ENCODE measurements at places on chromosomes 3 and 15.
A peak's percentile ranks its signal among the peaks of the same experiment; 100 is the strongest.

GRCh38 chr15:50353251-50353974 lies 1.6 kb downstream of the GABPB1 start:
- peak; percentile 61 for DNase-seq

- no peak for DNase-seq
These were observed 175.7 kb downstream of the KLHL25 start for GRCh38 chr15:85618956-85619491.

DNA sequence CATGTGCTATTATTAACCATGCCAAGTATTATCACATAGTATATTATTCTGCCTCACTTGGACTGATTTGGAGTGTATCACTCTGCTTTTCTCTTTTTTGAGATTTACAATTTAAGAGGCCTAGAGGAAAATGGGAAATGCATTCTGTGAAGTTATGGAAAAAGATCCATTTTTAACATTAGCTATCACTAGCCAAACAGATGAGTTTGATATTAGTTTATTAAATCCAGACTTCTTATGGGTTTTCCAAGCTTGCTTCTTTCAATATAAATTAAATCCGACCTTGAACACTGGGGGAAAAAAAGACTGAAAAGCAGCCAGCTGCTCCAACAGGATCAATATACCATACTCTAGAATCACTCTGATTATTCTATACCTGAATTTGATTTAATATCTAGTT lies 30.1 kb upstream of the PLOD2 start:
- DNase-seq = no peak

DNA sequence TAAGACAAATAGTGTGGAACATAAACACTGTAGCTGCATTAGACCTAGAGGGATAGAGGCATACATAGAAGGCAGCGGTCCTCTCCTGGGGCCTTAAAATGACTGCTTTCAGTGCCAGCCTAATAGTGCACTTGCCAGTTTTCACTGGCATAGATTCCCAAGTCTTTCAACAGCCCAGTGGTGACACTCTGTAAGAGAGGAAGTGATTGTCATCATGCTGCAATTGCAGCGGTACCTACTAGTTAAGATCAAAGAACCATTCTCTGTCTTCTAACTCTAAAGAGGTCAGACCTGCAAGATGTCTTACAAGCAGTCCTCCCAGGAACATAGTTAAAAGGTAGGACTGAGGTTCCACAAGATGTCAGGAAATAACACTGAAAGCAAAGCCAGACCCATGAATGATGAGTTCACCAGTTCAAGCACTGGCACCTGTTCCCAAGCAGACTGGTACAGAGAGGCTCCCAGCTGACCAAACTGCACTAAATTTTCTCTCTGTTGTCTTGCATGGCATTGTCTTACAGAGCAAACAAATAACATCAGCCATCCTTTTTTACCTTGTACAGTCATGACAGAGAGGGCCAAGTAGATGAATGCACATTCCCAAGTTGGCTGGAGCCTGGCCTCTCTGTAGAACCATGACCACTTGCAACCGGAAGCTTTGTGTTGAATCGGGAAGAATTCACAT lies 100.5 kb upstream of the SKOR1 start:
- DNase-seq = no peak

DNA sequence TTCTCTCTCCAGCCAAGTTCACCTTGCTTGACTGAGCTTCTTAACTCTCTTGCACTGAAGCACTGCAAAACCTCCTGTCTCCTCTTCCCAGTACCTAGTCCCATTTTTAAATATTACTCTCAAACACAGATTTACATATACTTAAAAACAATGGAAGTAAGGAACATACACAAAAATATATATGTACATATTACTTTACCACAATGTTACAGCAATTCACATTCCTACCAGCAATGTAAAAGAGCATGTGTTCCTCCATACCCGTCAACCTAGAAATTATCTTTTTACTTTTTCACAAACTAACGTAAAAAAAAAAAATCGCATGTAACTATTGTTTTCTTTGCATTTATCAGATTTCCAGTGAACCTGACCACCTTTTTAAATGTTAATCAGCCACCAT lies 60.4 kb downstream of the RYK start:
- DNase-seq = no peak

- DNase-seq = peak; percentile 14
These were observed 2.3 kb downstream of the RNF13 start for GRCh38 chr3:149815321-149815720.

- DNase-seq = no peak
These were observed 69.9 kb downstream of the CRTC3 start for GRCh38 chr15:90599644-90600043.

DNA sequence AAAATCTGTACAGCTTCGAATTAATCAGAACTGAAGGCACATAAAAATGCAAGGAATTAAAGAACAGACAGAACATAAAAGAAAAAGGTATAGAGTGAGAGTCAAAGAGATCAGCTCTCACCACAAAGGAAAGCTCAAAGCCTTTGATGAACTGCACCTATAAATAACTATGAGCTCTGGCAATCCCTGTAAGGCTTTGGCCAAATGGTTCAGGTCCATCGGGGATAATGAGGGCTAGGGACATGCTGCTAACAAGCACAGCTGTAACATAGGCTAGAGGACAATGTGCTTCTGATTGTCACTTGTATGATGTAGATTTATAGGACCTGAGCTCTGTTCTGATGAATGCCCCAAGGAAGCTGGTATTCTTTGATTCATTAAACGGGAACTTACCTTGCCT lies 113.9 kb upstream of the MRPL3 start:
- no peak for DNase-seq

- no peak for DNase-seq
These were observed 232.2 kb upstream of the FEZF2 start for GRCh38 chr3:62605413-62606068.

DNA sequence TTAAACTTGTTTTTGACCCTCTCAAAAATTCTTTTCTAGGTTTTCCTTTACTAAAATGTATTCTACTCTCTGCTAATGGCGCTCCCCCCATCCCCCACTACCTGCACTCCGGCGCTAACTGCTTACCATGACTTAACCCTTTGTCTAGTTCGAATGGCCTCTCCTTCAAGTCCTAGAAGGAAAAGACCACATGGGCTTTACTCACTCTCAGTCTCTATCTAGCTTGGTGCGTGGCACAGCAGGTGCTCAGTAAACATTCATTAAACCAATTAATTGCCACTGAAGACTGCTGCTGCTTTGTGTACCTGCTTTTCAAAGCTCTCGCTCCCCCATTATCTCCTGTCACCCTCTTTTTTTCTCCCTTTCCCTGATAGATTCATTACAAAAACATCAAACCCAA lies 457.7 kb upstream of the THRB start:
- DNase-seq = no peak

Measured in naive B cell (primary cell).